ENCODE measurements at places on chromosomes 12 and 14. TPM values are rescaled to one million over a fixed set of nuclear protein-coding genes. Genes with fewer than 3 reads are reported as not detected.

GRCh38 chr12:62866451-62867082, 68.4 kb downstream of the PPM1H start:
- no peak for DNase-seq

DNA sequence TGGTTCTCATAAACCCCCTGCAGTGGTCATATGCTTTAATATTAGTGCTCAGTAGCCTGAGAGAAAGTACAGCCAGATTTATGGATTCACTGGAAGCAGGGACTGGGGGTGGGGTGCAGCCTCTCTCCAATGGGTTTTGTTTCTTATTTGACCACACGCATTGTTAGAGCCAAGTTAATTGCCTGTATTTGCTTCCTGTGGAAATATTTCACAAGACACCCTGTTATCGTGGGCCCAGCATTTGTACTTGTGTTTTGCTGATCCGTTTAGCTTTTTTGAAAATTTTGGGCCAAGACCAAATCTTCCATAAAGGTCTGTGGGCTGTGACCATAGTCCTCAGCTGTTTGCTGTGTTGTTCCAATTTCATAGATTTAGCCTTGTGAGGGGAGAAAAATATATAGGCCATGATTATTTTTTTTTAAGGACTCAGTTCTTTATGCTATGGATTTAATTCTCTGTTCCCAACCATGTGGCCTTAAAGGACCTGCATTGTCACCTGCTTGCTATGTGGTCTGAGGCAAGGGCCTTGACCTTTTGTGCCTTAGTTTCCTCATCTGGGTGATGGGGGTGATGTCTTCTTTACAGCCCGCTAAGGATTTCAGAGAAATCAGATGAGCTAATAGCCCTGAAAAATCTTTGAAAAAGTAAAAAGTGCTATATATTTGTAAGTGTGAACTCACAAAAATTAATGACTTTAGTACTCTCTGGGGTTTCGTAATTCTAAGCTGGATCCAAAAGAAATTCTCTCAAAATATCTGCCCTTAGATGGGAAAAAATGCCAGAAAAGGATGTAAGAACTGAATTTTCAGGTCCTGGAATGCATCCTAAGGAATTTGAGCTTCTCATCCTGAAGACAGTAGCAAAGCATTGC, 370.2 kb downstream of the DPF3 start:
- DNase-seq = no peak

DNA sequence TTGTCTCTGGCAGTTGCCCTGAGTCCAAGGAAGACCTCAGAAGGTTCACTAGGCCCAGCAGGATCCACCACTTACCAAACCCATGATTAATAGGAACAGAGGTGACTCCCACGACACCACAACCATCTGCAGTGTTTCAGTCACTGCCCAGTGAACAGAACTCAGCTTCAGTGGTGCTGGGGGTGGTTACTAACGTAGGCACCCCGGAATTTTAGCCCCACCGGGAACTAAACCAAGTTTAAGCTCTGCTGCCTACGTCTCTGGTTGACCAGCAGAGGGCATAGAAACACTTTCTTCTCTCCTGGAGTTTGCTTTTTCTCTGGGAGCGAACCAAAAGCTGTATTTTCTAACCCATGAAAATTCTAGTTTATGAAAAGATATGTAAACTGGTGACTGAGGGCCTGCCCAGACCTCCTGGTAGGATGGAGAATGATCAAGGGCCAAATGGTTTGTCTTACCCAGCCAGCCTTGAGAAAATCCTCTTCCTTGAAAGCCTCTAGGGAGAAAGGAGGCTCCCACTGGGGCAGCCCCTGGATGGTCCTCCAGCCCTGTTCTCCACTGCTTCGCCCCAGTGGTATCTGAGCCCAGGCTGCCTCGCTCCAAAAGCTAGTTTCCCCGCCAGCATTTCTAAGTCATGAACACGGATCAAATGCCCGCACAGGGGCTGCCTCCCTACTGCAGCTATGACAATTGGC, 379.8 kb downstream of the DPF3 start:
- DNase-seq = no peak

DNA sequence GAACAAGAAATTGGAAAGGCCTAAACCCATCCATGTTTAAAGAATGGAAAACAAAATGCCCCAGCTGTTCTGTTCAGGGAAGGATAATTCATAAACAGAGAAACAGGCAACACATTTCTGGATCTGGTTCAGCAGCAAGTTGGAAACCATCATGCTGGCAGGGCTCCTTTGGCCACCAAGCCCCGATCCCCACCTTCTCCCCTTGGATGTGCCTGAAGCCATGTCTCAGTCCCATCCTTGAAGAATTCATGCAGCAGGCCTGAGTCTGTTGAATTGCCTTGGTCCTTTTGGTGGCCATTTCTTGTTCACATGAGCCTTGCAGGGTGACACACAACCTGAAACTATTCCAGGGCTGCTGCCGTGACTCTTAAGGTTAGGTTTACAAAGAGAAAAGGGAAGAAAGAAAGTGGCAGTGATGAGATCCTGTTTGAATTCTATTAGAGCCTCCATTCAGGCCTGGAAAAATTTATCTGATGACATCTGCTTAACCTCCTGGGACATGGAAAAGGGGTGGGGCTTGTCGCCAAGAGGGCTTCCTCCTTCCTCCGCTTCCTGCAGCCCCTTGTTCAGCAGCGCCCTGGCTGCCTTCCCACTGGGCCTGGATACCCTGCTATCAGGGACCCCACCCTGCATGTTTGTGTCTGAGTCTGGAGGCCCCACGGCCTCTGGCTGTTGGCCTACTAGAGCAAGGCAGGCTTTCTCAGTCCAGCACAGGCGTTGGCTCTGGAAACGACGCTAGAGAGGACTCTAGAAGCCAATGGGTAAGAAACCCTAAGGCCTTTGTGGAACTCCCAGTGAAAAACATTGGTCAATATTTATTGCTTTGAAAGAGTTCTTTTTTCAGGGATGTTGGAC, 341.9 kb downstream of the C12orf75 start:
- peak; percentile 89 for DNase-seq

DNA sequence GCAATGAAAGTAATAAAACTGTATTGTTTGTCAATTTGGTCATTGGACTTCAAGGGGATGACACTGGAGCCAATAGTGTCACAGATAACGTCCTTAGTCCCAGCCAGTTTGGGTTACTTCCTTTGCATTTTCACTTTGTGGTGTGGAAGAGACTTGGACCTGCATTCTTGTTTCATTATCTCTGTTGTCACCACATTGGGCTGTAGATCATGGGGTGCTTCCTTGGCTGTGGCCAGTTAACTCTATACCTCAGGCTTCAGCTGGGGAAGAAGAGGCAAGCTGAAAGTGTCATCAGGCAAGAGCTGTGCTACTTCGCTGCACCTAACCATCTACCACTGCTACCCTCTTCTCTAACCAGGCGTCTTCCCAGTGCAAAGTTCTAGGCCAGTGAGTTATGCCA, 15.1 kb upstream of the CISTR start:
- DNase-seq = no peak

DNA sequence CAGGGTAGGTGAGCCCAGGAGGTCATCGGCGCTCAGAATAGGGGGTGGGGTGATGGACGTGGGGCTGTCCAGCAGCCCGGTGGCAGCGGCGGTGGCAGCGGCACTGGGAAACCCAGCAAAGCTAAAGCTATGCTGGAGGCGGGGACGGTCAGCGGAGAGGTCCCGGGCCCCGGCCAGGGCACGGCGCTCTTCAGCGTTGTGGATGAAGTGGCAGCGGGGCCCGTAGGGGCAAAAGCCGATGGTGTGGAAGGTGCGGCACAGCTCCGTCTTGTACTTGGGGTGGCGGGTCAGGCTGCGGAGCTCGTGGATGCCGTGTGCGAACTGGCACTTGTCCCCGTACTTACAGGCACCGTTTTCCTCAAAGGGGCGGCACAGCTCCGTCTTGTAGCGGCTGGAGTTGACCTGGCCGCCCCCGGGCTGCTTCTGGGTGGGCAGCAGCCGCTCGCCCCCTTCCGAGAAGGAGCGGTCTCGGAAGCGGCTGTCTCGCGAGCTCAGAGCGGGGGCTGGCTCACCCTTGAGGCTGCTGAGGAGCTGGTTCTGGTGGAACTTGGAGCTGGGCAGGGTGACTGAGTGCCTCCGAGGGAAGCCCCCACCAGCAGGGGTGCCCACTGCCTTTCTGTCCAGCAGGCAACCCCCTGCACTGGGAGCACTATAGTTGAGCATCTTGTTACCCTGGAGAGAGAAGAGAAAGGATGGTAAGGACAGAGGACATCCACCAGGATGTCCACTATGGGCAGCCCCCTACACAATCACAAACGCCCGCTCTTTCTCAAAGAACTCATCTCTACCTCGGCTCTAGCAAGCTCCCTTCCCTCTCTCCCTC, 2.8 kb downstream of the ZFP36L1 start:
- no peak for DNase-seq

- DNase-seq = peak; percentile 90
Measured at GRCh38 chr12:48995086-48995879, 3.9 kb downstream of the DDN start.

DNA sequence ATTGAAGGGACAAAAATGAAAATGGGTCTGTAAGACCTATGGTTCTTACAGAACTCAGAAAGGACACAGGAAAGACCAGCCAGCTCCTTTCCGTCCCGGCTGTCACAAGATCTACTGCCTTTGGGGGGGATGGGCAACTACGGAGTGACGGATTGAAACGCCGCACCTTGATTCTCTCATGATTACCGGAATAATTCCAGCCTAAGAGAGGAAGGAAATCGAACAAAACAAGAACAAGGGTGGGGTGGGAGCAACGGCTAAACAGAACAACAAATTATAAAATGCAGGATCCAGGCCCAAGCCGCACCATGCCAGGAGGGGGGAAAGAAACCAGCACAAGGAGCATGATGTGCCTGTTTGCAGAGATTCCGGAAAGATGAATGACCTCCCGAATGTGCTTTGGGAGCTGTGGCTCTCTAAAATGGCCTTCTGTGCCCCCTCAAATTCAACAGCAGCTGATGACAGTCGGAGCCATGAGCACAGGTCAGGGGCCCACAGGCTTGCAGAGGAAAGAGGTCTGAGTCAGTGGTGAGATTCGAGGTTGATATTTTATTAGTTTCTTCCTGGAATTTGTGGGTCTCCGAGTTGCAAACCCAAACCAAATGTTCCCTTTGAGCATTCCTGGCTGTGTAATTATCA, 72.1 kb downstream of the SPRING1 start:
- no peak for DNase-seq

- no peak for DNase-seq
Measured at GRCh38 chr12:39011166-39011565, 105.8 kb upstream of the CPNE8 start.

GRCh38 chr12:10771132-10771733, 31.2 kb downstream of the TAS2R7 start:
- no peak for DNase-seq

GRCh38 chr14:21069388-21070082, 569 bp upstream of the ARHGEF40 start:
- no peak for DNase-seq

GRCh38 chr14:38583471-38583870, 327.6 kb upstream of the CLEC14A start:
- no peak for DNase-seq

GRCh38 chr14:97120611-97121031, 323.4 kb downstream of the VRK1 start:
- no peak for DNase-seq

GRCh38 chr12:57604454-57604991, at the start of gene DTX3:
TSS of gene DTX3 (plus strand) at chr12:57604824. CDS start at chr12:57606518, 1,694 bp downstream.
- DNase-seq = no peak

DNA sequence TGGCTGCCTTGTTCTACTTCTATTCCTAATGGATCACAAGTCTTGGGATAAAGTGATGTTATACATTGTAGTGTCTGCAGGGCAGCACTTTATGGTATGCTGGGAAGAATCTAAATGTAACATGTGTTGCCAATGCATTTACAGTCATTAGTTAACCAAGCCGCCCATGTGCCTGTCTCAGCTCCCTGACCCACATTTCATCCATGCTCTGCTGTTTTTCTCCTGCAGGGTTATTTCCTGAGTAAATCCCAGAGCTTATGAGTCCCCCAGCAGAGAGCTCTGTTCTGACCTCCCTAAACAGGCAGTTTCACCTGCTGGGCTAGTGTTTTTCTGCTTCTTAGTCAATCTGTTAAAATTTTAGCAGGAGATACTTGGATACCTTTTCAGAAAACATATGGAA, 4.4 kb upstream of the TMTC2 start:
- no peak for DNase-seq

GRCh38 chr12:132560614-132561426, 49.6 kb downstream of the LRCOL1 start:
- no peak for DNase-seq

WNT1 gene
- total RNA-seq = not detected

MYL2 gene
- total RNA-seq = 17,347 TPM

CIROP gene
- not detected for total RNA-seq

TAS2R30 gene
- 0.27 TPM for total RNA-seq

SLCO1B1 gene
- total RNA-seq = not detected

SENP1 gene
- total RNA-seq = 7.7 TPM
